HT1080 (cell line): ENCODE measurements at places on chromosomes 7 and 10. TPM values are rescaled to one million over a fixed set of nuclear protein-coding genes. Genes with fewer than 3 reads are reported as not detected.

The PTPRZ1 gene
- total RNA-seq, result 0.26 and 0.30 TPM in 2 replicates

DNA sequence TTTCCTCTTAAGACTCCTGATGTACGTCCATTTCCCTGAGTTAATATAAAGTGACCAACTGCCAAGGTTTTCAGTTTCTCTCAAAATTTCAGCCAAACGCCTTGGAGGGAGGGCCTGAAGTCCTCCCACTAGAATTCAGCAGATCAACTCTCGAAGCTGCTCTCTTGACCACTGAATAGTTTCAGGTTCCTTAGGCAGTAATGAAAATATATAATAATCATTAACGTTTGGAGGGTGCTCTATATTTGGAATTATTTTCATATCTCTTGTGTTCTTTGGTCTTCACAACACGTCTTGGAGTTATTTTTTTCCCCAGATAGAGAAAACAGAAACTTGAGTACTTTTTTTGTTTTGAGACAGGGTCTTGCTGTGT, 123.6 kb upstream of the SFMBT2 start:
- no peak for DNase-seq

The GLI3 gene
- 4.2 and 5.9 TPM in 2 replicates for total RNA-seq

The FGFR2 gene
- 0.07 TPM in 1 of 2 replicates, not detected in the other for total RNA-seq

The TRIL gene
- total RNA-seq, result not detected in 2 replicates

DNA sequence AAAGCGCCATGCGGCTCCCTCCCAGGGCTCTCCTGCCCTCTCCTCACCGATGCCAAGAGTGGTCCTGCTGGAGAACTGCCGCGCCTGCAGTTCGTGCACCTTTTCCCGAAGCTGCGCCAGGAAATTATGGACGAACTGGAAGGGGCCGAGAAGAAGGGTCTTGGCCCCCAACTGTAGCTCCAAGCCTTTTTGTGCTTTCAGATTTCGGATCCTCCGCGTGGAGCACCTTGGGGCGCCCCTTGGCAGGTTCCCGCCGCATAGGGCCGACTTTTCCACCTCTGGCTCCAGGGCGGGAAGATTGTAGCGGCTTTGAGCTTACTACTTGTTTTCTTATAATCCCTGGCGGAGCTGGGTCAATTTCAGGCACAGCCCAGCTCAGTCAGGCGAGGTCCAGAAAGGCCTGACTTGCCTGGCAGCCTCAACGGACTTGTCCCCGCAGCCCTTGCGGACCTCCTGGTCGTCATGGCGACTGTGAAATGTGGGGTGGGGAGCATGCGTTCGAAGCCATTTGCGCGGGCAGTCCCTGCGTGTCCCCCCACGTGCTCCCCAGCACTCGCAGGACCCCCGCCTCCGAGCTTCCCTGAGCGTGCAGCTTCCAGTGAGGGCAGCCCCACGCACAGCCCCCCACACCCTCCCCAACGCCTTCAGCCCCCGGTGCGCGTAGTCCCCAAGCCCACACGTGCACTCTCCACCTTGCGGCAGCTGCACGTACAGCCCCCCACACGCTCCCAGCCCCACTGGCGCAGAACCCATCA, 129.9 kb downstream of the KBTBD2 start:
- DNase-seq, result no peak

GRCh38 chr10:6840201-6840691, 260.2 kb upstream of the PRKCQ start:
- no peak for DNase-seq

DNA sequence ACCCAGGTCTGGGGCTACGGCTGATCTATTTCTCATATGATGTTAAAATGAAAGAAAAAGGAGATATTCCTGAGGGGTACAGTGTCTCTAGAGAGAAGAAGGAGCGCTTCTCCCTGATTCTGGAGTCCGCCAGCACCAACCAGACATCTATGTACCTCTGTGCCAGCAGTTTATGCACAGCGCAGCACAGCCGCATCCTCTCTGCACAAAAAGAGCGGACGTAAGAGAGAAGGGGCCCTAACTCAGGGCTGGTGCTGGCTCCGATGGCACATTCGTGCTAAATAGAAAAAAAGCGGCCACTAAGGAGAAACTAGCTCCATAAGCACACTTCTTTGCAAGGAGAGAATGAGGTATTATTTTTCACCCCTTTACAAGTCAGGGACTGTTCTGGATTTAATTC, 28.3 kb upstream of the PRSS1 start:
- DNase-seq, result no peak

- DNase-seq, result no peak
These were observed 65.1 kb downstream of the MET start for GRCh38 chr7:116736927-116737715.

DNA sequence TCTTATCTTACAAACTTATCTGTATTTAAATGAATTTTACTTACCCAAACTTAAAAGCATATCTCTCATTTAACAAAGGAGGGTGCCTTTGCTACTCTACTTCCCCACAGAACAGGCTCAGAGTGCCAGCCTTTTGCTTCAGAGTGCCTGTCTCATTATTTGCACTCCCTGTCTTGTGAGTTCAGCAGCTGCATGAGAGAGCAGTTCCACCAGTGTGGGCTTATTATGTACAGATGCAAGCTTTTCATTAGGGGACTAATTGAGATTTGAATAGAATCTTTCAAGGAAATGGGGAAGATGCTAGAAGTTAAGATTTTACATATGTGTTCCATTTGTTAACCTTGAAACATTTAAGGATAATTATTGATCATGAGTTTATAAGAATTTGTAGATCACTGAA, 310.2 kb upstream of the LRRN3 start:
- no peak for DNase-seq
